Left ventricle myocardium superior (tissue), 1 donor: ENCODE measurements at places on chromosomes 6 and 20.

- DNase-seq: no peak
These were observed 60.9 kb upstream of the MC3R start for GRCh38 chr20:56187534-56188165.

- peak; percentile 77 for DNase-seq
These were observed 54.6 kb downstream of the LYRM4 start for GRCh38 chr6:5205877-5206850.

DNA sequence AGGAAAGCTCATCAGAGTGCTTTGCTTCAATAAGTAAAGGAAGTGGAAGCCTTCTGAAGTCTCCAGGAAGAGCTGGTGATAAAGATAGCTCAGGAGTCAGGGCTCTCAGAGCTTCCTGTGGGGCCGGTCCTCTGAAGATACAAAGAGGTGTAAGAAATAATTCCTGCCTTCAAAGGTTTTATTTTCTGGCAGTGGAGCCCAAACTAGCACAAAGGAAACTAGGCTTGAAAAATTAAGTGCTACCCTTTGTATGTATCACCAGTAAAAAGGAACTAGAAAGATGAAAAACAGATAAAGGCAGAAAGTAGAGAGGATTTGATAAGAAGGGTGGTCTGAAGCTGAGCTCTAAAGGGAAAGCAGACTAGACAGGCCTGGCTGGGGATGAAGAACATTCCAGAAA is 204.1 kb upstream of the SASH1 start:
- no peak for DNase-seq

DNA sequence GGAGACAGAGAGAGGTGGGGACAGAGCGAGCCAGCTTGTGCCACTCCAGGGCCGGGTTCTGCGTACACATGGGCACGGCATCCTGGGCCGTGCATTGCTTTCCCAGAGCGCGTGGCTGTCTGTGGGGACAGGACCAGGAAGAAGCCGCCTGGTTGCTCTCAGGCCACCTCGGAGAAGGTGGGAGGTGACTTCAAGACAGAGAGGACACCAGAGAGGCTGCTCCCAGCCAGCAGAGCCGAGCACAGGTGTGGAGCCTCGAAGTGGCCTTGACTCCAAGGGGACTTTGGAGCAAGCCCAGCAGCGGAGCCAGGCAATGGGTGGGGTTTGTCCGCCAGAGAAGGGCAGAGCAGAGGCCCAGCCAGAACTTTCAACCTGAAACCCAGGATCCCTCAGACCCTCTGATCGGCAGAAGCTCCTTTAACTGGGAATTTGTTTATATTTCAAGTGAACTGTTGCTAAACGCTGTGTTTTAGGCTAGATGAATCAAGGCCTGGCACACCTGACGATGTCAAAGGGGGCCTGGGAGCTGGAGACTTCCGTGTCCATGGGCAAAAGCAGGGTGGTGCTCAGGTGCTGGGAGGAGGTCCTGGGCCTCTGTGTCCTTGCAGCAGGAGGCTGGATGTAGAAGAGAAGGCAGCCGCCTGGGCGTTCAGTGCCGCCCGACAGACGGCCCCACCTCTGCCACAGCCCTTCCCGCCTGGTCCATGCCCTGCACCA is 262.1 kb downstream of the DLL1 start:
- DNase-seq: no peak

DNA sequence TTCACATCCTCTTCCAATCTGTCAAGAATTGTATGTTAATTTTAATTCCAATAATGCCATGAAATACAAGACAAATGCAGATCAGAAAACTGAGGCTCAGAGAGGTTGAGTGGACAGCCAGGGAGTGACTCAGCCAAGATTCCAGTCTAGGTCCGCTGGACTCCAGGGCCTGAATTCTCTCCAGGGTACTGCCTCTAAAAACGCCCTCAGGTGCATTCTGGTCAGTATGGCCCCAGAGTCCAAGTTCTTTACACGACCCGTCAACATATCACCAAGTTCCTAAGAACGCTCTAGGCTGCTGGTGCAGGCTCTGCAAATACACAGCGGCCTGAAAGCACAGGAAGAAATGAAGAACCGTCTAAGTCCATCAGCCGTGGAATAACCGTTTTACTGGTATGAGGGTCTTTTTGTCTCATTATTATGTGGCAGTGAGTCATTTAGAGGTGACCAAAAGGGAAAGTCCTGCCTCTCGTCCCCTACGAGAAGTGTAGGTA is 709 bp upstream of the ASXL1 start:
- DNase-seq: no peak

GRCh38 chr6:100381111-100381510 is 83.6 kb downstream of the SIM1 start:
- DNase-seq: no peak

- no peak for DNase-seq
These were observed 113.5 kb downstream of the ARHGAP18 start for GRCh38 chr6:129596522-129596921.
